Karpas-422 (cell line): ENCODE measurements at places on chromosomes 3 and 15. TPM values are rescaled to one million over a fixed set of nuclear protein-coding genes. Genes with fewer than 3 reads are reported as not detected.

DNA sequence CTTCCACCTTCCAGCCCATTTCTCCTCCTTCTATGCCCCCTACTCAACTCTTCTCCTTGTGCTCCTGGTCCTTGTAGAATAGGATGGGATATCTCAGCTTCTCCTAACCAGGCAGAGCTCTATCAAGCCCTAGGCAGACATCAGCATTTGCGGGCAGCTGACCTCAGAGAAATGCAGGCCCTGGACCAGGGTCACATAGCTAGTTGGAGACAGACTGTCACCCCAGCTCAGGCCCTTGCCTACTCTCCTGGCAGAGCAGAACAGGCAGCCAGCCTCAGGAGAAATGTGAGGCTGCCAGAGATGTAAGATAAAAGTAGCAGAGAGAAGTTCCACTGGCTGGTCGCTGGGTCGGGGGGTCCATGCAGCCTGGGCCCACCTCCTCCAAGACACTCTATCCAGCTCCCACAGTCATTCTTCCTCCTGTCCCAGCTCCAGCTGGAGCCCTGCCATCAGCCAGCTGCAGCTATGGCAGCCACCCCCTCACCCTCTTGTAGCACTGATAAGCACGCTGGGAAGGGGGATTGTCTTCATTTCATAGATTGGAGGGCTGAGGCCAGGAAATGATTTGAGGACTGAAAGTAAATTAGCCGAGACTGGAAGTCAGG lies 4.0 kb downstream of the CYP8B1 start:
- peak; percentile 20 for DNase-seq

GRCh38 chr3:155079468-155079745 lies 712 bp upstream of the MME start:
- DNase-seq = peak; percentile 79

GRCh38 chr3:24387000-24387399 lies 107.7 kb downstream of the THRB start:
- no peak for DNase-seq

DNA sequence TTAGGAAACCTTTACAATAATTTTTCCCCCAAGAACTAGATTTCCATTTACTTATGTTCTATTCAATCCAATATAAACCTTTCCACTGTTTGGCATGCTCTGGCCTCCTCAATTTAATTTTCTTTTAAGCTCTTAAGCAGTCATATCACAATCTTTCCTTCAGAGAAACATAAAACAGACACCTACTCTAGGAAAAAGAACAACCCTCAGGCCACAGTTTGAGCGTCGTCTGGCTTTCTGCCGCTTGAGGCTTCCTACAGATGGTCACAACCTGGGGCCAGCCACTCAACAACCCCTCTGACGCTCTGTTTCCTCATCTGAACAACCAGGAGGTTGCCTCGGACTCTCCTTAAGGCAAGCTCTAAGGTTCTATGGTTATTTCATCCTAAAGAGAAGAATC lies 143.3 kb downstream of the ADAMTS17 start:
- DNase-seq = no peak

GRCh38 chr15:80556694-80557367 lies 138.3 kb upstream of the ABHD17C start:
- DNase-seq = no peak

- DNase-seq = no peak
Observed at GRCh38 chr15:67156834-67157233, 91.4 kb downstream of the SMAD3 start.

DNA sequence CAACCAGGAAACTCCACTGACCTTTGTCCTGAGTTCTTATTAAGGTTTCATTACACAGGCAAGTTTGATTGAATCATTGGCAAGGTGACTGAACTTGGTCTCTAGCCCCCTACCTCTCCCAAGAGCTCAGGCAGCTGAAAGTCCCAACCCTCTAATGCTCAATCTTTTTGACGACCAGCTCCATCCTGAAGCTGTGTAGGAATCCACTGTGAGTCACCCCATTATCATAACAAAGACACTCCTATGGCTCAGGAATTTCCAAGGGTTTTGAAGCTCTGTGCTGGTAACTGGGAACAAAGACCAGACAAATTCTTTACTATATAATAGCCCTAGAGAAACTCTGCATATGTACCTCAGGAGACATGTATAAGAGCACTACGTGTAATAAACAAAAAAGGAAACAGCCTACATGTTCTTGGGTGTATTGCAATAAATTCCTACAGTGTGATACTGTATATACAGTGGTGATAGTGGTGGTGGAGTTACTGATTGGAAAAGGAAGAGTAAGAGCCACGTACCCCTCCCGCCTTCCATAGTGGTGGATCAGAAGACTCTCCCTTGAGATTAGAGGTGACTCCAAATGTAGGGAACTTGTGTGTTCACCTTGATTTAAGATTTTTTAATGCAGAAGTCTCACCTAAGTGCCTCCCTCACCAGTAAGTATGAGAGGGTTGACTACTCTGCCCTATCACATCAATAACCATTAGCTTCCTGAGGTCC lies 116.6 kb downstream of the ST8SIA2 start:
- DNase-seq = no peak

DNA sequence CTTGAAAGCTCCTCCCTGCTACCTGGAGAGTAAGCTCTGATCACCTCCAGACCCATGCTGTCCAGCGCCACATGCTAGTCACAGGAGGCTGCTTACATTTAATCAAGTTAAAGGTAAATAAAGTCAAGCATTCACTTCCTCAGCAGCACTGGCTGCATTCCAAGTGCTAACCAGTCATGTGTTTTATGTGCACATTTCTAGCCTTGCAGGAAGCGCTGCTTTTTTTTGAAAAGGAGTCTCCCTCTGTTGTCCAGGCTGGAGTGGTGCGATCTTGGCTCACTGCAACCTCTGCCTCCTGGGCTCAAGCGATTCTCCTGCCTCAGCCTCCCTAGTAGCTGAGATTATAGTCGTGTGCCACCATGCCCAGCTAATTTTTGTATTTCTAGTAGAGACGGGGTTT lies 279.2 kb downstream of the GABRG3 start:
- DNase-seq = no peak

GRCh38 chr3:48367201-48367600 lies 4.8 kb upstream of the FBXW12 start:
- no peak for DNase-seq

DNA sequence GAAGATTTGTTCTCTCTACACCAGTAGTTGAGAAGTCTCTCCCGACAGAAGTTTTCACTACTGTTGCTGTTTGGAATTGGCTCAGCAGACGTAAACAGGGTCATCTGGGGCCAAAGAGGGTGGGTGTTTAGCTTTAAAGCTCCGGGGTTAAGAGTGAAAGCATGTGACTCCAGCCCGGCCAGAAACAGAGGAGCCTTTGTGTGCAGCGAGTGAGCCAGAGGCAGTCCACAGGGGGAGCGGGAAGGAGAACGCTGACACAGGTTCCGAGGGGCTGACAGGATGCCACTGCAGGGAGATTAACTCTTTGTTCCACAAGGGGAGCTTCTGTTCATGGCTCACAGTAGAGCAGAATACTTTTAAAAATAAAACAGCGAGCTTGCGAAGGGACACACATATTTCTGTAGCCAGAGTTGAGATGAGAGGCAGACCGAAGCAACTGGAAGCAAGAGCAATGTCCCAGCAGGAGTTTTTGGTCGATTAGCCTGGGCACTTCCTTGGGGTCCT lies 26.9 kb downstream of the BMF start:
- no peak for DNase-seq

DNA sequence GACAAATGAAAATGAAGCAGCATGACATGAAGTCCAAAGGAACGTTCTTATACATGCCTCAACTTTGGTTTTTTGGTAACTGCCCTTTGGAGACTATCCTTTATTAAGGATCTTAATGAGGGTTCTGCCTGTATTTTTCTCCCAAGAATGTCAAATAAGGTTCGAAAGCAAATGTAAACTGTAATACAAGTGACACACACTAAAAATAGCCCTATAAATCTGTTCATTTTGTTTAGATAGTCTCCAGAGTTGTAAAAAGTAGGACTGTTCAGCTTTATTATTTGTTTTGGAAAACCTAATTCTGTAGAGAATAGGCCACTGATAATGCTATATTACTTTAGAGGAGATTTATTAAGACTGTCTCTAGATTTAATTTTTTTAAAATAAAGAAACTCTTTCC lies 80.5 kb upstream of the CDIN1 start:
- DNase-seq = no peak

GRCh38 chr15:85694091-85694490 lies 100.6 kb downstream of the KLHL25 start:
- DNase-seq = no peak

GRCh38 chr3:152327203-152327602 lies 58.5 kb downstream of the MBNL1 start:
- no peak for DNase-seq

- DNase-seq = no peak
Observed at GRCh38 chr3:114758831-114759699, 388.0 kb downstream of the ZBTB20 start.

- no peak for DNase-seq
Observed at GRCh38 chr3:169283951-169284350, 379.6 kb downstream of the MECOM start.

- no peak for DNase-seq
Observed at GRCh38 chr3:159144891-159145290, 343.0 kb downstream of the MFSD1 start.

DNA sequence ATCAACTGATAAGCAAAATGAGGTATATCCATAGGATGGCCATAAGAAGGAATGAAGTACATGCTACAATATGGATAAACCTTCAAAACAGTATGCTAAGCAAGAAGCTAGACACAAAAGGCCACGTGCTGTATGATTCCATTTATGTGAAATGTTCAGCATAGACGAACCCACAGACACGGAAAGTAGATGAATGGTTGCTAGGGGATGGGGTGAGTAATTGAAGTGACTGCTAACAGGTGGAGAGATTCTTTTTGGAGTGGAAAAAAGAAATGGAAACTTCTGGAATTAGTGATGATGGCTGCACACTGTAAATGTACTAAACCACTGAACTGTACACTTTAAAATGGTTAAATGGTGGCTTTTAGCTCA lies 630 bp upstream of the EFCAB12 start:
- no peak for DNase-seq

- DNase-seq = peak; percentile 90
Observed at GRCh38 chr15:77031376-77032050, 36.6 kb downstream of the PSTPIP1 start.

- DNase-seq = no peak
Observed at GRCh38 chr15:99143242-99143641, 38.4 kb downstream of the SYNM start.

- DNase-seq = no peak
Observed at GRCh38 chr3:53721187-53722119, 124.8 kb downstream of the CHDH start.

- no peak for DNase-seq
Observed at GRCh38 chr3:10550705-10551104, 45.3 kb upstream of the ATP2B2 start.

DNA sequence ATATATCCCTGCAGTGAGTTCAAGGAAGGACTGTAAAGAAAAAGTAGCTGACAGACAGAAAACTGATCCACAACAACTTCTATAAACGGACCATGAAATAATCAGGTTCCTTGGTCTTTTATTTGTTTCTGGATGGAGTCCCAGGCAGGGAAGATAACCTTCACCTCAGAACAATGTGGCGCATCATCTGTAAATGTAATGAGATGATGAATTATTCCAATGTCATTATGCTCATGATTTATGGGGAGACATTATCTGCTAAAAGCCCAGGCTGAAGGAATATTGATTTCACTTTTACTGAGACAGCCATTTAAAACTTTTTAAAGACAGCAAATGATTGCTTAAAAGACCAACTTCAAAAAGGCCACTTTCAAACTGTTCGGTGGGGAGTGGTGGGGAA lies 354.9 kb upstream of the ADAMTS9 start:
- DNase-seq = no peak

- DNase-seq = peak; percentile 56
Observed at GRCh38 chr3:39965997-39966396, 156.6 kb downstream of the MYRIP start.

- no peak for DNase-seq
Observed at GRCh38 chr3:195093731-195094130, 177.2 kb downstream of the XXYLT1 start.

GRCh38 chr3:73327052-73327451 lies 265.6 kb downstream of the EBLN2 start:
- peak; percentile 44 for DNase-seq

DNA sequence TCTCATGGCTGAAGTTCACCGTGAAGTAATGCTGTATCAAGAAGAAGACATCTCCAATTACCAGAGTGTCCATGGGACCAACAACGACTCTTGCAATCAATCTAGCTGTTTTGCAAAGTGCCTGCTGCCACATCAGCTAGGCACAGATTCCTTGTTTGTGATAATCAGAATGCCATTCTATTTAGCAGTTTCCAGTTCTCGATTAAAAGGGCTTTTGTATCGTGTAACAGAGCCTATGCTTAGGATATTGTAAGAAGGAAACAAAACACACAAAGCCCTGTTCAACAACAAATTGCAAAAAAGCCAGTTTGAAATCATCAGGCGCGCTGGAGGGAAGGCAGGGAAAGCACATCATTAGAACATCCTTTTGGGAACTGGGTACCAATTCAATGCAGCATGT lies 26.1 kb downstream of the RASGRF1 start:
- no peak for DNase-seq

- no peak for DNase-seq
Observed at GRCh38 chr15:38708672-38709180, 144.1 kb upstream of the RASGRP1 start.

GRCh38 chr3:170226426-170226960 lies 4.3 kb downstream of the PRKCI start:
- DNase-seq = no peak

DNA sequence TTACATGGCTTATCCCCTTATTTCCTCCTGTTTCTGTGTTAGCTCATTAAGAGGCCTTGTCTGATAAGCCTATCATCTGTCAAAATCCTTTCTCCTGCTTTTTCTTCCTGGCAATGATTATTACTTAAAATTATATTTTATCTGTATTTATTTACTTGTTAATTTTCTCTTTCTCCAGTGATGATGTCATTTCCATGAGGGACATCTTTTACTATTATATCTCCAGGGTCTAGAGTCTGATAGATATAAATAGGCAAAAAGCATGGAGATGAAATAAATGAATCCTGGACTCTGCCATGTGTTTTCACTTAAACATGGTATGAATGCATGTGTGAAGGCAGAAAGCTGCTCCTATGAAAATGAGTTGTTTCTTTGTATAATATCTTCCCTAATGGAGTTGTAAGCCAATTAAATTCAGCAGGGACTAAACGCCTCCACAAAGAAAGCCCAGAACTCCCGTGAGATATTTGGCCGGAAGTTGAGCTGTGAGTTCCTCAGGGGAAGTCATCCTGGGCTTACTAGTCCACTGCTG lies 375.2 kb downstream of the TUSC7 start:
- no peak for DNase-seq

- DNase-seq = peak; percentile 75
Observed at GRCh38 chr15:58931987-58932588, 1.4 kb downstream of the SLTM start.

GRCh38 chr15:41564286-41564959 lies 5.4 kb downstream of the TYRO3 start:
- DNase-seq = no peak

GRCh38 chr15:76932135-76932966 lies 802 bp downstream of the RCN2 start:
- DNase-seq = peak; percentile 59

The SERPINI2 gene
- not detected in 2 replicates for total RNA-seq

The B3GALNT1 gene
- 5.7 and 6.4 TPM in 2 replicates for total RNA-seq

The FNDC3B gene
- 1.6 and 2.6 TPM in 2 replicates for total RNA-seq

The RLBP1 gene
- total RNA-seq = not detected in 2 replicates

The IL17RC gene
- total RNA-seq = 0.54 and 2.5 TPM in 2 replicates
